Stimulated activated CD4-positive, alpha-beta T cell treated with anti-CD3 and anti-CD28 coated beads, TNF-alpha, amount 100 ng/mL, for 48 hours (primary cell): ENCODE measurements at places on chromosomes 11 and 22.
A peak's percentile ranks its signal among the peaks of the same experiment; 100 is the strongest.

- no peak for DNase-seq
These were observed 29.9 kb downstream of the TRPC6 start for GRCh38 chr11:101553891-101554292.

DNA sequence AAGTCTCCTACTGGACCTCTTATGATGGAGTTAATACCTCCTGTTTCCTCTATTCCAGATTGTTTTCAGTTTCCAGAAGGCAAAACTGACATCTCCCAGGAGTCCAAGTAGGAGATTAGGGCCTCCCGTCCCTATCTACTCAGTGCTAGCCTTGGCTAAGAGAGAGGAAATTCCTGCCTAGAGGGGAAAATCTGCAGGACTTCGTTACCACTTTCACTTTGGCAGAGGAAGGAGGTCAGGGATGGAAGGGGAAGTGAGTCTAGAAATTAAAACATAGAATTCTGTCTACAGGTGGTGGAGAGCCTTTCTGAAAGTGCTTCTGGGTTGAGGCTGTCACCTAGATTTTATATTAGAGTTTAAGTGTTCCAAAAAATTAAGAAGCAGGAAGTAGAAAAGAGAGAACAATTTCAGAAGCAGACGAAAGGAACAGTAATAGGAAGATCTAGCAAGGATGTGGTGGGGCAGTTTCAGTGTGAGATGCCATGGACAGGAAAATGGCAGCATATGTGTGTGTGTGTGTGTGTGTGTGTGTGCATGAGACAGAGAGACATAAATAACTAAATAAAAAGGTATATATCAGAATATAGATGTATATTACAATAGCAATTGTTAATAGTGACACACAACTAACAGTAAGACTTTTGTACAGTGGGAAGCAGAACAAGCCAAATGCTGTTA lies 2.4 kb upstream of the TRIM68 start:
- DNase-seq, result no peak

DNA sequence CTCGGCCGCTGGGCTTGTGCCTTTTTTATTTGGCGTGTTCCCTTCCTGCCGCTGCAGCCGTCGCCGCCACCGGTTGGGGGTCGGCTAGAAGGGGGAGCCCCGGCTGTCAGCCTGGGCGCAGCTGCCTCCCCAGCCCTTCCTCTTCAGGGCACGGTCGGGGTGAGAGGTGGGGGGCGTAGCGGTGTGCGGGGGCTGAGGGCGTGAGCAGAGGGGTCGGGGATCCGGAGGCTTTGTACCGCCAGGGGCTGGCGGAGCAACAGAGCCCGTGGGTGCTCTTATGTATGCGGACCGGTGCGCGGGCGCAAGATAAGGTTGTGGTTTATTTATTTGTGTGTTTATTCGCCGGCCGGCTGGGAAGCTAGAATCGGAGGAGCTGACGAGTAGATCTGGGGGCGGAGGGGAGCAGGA lies 477 bp downstream of the ZBTB16 start:
- no peak for DNase-seq

- DNase-seq, result no peak
These were observed 38.0 kb downstream of the ETS1 start for GRCh38 chr11:128549256-128549944.

DNA sequence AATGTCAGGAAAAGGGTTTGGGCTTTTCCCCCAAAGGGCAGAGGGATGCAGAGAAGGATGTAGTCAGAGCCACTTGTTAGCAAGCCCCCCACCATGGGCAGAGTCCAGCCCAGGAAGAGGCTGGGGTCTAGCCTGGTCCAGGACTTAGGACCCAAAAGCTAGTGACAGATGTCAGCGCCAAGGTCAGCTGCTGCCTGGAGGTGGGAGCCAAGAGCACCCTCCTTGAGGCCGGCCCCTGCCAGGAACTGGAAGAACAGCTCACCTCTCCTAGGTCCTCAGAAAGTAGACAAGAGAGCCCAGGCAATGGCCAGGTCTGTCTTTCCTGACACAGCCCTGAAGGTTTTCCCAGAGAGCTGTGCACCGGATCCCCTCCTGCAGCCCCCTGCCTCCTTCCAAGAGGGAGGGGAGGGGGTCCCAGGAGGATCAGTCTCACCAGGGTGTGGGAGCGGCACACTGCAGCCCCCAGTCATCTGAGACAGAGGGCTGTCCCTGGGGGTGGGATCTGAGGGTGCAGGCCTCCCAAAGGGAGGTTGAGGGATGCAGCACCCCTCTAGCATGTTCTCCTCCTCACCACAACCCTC lies 14.6 kb upstream of the ARHGEF17 start:
- DNase-seq, result no peak

DNA sequence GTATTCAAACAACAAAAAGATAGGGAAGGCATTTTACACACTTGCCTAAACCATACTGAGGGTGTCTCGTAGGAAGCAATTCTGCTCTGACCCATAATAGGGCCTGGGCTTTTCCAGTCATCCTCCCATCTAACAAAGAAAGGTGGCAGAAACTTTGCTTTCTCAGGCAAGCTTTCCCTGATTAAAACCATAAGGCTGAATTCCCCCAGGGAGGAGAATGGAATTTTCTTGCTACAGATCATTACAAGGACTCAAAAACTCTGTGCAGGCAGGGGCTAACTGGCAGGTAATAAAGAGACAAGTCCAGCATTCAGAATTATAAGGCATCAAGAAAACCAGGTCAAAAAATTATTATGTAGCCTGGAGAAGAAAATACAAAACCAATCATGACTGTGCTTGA lies 90.4 kb downstream of the RBFOX2 start:
- DNase-seq, result no peak

- no peak for DNase-seq
These were observed 29.3 kb downstream of the PHLDB1 start for GRCh38 chr11:118636569-118637290.

GRCh38 chr11:67062526-67063373 lies 6.1 kb downstream of the RHOD start:
- no peak for DNase-seq

GRCh38 chr11:121870206-121871045 lies 245.6 kb downstream of the BLID start:
- DNase-seq, result no peak

DNA sequence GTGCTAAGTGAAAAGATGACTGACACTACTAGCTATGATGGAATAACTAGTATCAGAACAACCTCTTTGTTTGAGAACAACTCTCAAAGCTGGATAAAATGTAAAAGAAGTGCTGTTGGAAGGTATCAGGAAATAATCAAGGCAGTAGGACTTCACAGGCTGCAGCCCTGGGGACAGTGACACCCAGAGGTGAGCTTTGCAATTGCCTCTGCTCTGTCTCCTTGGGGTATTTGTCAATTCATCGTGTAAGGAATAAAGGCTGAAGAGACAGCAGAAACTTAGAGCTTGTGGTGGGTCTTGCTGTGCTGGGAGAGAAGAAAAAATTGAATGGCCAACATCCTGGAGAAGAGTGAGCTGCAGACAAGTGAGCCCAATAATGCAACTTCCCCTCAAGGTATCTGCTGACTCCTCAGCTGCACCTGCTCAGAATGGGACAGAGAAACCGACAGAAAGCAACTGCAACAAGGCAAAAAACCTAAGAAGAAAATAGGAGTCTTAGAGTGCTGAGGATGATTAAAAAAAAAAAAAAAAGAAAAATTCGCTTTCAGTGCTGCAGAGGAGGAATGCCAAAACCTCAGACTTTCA lies 141.1 kb downstream of the RCN1 start:
- no peak for DNase-seq

DNA sequence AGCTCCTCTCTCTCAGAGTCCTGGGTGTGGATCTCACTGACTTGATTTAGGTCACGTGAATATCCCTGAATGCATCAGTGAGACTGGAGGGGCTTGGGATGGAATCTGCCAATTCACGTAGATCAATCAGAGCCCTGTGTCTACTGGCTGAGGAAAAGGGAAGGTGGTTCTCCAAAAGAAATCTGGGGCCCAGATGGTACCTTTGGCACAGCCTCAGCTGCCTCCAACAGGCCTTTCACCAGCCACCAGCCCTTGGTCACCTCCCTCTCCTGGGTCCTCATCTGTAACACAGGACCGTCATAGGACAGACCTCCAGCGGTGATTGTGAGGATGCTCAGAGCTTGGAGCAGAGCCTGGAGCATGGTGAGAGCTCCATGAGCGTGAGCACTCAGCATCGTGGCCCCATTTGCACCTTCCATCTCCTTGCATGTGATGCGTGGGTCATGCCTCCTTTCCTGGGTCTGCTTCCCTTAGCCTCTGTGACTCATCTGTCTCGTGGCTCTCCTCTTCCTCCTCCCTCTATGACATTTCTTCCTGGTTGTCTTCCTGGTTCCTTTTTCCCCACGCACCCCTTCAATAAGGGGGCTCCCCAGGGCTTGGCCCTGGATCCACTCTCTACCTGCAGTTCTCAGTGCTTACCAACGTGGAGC lies 7.5 kb upstream of the MIEF1 start:
- no peak for DNase-seq

DNA sequence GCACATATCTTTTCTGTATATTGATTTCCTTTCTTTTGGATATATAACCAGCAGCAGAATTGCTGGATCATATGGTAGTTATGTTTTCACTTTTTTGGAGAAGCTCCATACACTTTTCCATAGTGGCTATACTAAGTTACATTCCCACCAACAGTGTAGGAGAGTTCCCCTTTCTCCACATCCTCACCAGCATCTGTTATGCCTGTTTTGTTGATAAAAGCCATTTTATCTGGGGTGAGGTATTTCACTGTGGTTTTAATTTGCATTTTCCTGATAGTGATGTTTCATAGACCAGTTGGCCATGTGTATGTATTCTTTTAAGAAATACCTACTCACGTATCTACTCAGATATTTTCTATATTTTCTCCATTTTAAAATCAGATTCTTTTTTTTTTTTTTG lies 419.3 kb upstream of the FAT3 start:
- no peak for DNase-seq

GRCh38 chr22:50674130-50674500 lies 1.5 kb downstream of the SHANK3 start:
- DNase-seq, result no peak

DNA sequence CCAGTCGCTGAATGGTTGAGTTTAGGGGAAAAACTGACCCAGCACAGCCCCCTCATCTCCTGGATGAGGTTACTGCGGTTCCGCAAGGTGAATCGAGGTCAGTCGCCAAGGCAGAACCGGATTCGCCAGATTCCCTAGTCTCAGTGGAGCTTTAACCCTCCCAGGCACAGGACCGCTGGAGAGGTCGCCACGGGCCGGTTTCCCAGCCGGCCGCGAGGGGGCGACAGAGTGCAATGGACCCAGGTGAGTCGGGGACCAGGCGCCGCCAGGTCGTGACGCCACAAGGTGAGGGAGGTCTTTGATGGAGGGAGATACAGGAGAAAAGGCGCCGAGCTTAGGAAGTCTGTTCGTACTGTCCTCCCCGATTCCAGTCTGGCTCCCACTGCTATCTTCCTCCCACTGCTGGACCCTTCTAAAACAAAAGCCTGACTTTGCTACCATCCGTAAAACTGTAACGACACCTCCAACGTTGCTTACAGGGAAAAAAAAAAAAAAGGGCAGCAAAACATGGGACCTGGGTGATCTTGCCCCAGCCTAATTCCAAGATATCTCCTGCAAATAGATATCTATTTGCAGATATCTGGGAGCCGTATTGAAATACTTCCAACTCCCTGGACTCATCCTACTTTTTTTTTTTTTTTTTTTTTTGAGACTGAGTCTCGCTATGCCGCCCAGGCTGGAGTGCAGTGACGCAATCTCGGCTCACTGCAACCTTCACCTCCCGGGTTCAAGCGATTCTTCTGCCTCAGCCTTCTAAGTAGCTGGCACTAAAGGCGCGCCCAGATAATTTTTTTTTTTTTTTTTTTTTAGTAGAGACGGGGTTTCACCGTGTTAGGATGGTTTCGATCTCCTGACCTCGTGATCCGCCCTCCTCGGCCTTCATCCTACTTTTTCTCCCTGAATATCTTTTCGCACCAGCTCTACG lies 1.4 kb upstream of the GGA1 start:
- DNase-seq, result peak; percentile 87

DNA sequence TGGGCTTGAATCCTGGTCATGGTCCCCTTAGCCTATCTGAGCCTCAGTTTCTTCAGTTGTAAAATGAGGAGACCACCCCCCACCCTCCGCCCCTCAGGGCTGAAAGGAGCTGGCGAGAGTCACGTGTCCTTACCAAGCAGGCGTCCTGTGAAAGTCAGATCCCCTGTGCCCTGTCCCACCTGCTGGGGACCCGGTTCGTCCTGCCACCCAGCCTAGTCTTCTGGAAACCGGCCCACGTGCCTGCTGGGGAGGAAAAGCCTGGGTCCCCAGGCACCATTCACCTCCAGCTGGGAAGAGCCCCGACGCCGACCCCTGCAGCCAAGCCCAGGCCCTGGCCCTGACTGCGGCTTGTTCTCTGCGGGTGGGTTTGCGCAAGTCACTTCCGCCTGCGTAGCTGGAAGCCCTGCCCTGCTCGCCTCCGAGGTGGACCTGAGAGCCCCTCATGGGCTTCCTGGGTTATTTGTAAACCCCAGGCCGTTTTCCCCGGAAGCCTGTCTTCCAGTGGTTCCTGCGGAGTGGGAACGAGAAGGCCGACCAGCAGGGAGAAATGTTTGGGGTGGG lies 679 bp upstream of the SSH3 start:
- no peak for DNase-seq

DNA sequence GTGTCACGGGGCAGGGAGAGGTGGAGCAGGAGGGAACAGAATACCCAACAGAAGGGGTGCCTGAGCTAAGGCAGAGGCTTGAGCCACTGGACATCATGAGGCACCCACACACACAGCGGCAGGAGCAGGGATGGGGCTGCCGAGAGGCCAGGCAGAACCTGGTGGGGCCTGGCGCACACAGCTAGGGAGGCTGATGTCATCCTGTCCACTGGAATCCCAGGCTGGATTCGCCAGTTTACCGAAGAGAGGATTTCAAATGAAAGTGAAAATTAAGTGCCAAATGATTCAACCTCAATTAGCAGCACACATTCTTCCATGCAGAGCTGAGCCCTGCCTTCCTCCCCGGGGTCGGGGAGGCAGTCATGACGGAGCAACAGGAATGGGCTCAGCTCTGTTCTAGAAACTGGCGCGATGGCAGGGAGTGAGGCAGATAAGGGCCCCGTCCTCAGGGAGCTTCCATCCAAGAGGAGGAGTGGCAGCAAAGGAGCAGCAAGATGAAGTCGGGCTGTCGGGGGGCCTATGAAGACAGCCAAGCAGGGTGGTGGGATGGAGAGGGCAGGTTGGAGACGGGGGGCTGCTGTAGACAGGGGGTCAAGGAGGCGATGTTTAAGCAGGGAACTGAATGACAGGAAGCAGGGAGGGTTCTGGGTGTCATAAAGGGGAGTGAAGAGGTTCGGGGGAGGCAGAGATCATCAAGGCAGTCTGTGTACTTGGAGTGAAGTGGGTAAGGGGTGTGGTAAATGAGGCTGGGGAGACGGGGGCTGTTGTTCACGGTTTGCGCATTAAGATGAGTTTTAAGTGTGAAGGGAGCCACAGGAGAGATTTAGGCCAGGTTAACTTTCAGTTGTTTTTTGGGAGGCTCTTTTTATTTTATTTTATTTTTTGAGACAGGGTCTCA lies 6.4 kb downstream of the RAC2 start:
- DNase-seq, result no peak

GRCh38 chr22:36911887-36912661 lies 1.4 kb upstream of the CSF2RB start:
- DNase-seq, result no peak

DNA sequence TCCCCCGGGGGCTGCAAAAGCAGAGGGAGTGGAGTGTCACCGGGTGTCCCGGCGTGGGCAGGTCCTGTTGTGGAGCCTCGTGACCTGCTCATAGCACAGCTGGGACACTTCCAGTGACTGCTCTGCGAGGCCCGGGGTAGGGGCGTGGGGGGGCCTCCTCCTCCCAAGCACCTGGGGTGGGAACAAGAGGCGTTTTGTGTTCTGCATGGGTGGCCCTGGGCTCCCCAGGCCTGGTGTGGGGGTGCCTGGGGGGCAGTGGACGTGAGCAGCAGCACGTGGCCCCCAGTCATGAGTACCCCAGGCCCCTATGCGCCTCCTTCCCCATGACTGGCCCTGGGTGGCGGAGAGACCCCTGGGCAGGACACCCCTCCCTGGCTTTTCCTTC lies 104.7 kb downstream of the KCNQ1 start:
- DNase-seq, result no peak
